ENCODE measurements at places on chromosomes 6 and 20.
A peak's percentile ranks its signal among the peaks of the same experiment; 100 is the strongest.

DNA sequence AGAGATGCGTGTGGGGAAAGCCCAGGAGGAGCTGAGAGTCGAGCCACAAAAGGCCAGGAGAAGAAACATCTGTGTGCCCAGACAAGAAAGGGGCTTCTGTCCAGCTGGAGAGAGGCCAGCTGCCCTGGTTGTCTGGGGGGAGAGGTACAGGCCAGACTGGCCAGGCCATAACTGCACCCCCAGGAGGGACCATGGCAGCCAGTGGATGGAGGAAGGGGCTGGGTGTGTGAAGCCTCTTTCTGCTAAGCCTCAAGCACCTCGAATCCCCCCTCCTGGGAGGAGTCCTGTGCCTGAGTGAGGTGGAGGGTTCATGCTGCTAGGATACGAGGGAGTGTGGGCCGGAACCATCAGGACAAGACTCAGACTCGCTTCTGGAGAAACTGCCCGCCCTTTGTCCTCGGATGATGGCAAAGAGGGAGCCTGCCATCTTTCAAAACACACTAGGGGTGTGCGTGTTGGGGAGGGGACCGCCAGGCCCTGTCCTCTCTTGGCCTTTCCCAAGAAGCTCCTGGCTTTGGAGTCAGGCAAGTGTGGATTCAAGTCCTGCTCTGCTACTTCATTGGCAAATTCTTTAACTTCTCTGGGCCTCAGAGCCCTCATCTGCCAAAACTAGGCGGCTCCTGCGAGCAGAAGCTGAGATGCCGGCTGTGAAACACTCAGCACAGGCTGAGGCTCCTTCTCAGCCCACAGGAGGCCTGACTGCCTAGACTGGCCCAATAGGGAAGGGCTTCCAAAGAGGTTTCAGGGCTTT, 90.3 kb downstream of the ASXL1 start:
- DNase-seq: no peak

- DNase-seq: no peak
These were observed 506.7 kb upstream of the MARCKS start for GRCh38 chr6:113350461-113350860.

DNA sequence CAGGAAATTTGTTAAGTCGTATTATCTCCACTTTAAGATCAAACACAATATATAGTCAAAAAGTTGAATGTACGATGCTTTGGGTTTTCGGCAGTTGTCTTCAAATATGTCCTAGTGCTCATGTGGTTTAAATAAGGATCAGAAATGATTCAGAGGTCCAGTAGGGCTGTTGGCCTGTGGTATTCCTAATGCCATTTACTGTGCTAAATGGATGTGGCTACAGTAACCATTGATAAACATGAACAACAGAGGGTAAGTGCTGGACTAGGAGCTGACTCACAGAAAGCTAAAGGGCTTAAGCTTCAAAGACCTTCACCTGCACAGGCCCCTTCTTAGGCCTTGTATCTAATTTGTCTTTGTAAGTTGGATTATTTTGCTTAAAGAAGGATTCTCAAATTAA, 80.5 kb upstream of the TPD52L1 start:
- DNase-seq: no peak

DNA sequence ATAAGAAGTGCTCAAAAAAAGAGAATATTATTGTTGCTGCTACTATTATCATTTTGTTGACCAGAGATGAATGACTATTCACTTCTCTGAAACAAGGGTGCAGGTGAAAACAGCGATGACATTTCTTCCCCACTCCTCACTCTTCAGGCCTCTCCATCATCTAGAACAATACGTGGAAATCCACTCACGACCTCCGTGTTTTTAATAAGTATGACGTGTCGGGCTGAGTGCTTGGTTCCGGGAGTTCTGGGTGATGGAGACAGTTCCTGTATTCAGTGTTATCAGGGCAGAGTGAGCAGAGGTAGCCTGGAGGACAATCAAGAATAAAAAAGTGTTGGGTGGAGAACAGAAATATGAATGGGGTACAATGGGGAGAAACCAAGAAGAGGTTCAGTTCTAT, 130.0 kb upstream of the ZNF217 start:
- no peak for DNase-seq

GRCh38 chr20:17673084-17673483, 9.0 kb downstream of the RRBP1 start:
- no peak for DNase-seq

DNA sequence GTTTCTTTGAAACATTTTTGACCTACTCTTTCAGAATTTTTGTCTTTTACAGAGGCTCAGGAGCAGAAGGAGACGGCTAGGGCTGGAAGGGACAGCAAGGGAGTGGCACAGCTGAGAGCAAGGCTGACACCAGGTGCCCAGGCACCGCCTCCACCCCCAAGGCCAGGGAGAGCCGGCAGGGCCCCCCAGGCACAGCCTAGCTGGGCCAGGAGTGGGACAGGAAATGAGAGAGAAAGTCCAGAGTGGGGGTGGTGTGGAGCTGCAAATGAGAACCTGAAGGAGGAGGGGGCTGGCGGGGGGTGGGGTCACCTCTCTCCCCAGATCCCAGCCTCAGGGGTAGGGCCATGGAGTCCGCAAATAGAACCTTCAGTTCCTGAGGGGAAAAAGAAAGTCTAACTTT, 236.7 kb downstream of the CDC5L start:
- peak; percentile 16 for DNase-seq

DNA sequence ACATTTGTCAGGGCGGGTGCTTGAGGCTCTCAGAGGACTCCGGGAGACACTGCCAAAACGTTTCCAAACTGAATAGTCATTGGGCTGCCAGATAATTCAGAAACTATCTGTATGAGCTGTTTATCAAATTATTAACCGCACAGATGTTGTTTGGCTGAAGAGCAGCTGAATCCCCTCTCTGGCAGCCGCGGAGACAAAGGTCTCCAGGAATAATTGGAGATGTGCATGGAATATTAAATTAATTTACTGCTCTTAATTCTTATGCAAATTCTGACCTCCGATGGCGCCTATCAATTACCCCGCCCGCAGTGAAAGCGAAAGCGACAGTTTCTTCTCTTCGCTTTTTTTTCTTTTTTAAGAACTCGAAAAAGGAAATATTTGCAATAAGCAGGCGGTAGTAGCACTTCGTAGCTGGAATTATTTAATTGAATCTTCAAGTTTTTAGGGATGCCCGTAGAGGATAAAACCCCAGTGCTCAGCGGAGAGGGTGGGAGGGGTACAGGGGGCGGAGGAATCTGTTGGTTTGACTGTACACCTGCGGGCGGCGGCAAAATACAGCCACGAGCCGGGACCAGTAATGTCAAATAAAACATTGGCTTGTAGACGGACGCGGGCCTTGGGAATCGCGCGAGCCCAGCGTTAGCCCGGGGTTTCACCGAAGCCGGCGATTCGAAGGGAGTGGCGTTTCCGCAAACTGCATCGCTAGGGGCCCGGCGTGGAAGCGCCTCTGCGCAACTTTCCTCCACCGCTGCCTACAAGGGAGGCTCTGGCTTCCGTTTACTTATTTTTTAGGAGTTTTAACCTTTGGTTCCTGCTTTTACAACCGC, 6.2 kb downstream of the LINC00237 start:
- DNase-seq: peak; percentile 52

DNA sequence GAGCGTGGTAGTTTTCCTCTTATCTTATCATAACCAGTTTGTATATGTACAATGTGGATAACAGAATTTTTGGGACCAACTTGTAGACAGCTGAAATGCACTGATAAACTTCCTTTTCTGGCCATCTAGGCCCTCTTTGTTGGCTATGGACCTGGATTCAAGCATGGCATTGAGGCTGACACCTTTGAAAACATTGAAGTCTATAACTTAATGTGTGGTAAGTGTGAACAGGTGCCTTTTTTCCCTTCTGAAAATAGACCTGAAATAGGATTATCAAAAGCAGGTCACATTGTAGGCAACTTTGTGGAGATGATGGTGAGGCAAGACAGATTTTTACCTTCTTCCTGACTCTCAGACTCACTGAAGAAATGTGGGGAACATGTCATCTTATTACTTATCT, 67.8 kb downstream of the ENPP1 start:
- no peak for DNase-seq

- DNase-seq: no peak
These were observed 18.1 kb upstream of the BMP6 start for GRCh38 chr6:7707787-7708186.

GRCh38 chr20:1119128-1119505, 715 bp downstream of the PSMF1 start:
- DNase-seq: no peak

DNA sequence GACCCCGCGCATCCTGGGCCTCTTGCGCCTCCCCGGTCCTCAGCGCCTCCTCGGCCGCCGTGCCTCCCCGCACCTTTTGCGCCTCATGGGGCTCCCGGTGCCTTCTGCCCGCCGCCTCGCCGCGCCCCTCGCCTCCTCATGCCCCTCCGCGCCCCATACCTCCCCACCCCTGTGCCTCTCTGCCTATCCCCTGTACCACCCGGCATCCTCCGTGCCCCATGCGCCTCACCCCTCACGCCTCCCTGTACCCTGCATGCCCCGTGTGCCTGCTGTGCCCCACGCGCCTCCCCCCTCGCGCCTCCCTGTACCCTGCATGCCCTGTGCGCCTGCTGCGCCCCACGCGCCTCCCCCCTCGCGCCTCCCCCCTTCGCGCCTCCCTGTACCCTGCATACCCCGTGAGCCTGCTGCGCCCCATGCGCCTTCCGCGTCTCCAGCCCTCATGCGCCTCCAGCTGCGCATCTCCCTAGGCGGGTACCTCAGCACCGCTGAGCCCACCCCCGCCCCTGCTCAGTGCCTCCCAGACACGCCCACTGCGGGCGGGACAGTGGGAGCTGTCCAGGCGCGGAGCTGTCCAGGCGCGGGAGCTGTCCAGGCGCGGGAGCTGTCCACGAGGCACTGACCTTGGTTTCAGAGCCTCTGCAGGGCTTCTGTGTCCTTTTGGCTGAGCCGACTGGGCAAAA, 37.1 kb downstream of the IGF2R start:
- no peak for DNase-seq

- DNase-seq: no peak
These were observed 2.1 kb upstream of the CDKN1A start for GRCh38 chr6:36676141-36677058.

- no peak for DNase-seq
These were observed 30.9 kb upstream of the FKBP1C start for GRCh38 chr6:63180367-63180766.

GRCh38 chr6:50272611-50273010, 222.9 kb upstream of the DEFB112 start:
- no peak for DNase-seq

DNA sequence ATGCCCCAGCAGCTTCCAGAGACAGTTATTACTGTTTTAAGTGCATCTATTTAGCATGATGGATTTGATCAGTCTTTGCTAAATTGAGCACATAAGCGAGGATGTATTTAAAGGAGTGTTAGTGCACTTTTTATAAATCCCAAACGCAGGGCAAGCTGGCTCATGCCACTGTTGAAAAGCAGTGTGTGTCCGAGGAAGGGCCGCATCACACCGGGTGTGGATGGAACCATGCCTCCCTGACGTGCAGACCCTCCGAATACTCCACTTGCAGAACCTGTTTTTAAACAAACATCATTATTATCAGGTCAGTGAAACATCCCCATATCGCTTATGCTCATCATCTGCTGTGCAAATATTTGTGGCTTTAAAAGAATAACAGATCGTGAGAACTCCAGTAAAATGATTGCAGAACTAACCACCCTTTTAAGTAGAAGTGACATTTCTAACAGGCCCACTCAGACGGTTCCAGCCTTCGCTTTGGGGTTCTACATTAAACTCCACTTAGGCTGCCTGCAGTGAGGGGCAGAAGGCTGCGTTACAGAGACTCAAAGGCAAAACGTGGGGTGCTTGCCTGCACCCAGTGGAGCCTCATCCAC, 190.1 kb downstream of the CDH4 start:
- no peak for DNase-seq

DNA sequence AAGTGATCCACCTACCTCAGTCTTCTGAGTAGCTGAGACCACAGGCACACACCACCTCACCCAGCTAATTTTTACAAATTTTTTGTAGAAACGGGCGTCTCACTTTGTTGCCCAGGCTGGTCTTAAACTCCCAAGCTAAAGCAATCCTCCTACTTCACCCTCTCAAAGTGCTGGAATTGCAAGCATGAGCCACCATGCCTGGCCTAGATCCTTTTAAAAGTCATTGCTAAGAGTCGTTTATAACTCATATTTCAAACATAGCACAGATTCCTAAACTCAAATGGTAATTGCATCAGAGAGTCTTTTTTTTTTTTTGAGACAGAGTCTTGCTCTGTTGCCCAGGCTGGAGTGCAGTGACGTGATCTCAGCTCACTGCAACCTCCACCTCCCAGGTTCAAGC, 7.7 kb upstream of the SAMHD1 start:
- DNase-seq: no peak

DNA sequence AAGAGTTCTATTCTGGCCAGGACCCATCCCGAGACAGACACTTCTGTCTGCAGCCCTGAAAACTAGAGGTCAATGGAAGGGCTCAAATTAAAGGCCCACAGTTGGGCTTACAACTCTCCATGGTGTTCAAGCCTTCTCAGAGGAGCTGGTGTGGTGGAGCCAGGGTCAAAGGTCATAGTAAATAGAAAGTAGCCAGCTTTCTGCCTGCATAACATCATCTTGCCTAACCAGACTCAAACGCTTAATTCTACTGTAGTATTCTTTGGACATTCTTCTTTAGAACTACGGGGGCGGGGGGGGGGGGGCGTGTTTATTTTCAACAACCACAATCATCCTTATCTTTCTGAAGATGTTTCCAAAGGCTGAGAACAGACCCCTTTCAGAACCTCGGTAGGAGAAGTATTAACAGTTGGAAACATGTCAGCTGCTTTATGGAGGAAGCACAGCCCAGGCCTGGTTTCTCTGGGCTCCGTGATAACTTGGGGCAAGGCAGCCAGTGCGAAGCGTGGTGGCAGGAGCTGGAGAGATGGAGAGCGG, 1.5 kb upstream of the RREB1 start:
- DNase-seq: no peak

- no peak for DNase-seq
These were observed 53.0 kb downstream of the DEK start for GRCh38 chr6:18211338-18211737.

- no peak for DNase-seq
These were observed 51.1 kb upstream of the MYL9 start for GRCh38 chr20:36490191-36490590.

DNA sequence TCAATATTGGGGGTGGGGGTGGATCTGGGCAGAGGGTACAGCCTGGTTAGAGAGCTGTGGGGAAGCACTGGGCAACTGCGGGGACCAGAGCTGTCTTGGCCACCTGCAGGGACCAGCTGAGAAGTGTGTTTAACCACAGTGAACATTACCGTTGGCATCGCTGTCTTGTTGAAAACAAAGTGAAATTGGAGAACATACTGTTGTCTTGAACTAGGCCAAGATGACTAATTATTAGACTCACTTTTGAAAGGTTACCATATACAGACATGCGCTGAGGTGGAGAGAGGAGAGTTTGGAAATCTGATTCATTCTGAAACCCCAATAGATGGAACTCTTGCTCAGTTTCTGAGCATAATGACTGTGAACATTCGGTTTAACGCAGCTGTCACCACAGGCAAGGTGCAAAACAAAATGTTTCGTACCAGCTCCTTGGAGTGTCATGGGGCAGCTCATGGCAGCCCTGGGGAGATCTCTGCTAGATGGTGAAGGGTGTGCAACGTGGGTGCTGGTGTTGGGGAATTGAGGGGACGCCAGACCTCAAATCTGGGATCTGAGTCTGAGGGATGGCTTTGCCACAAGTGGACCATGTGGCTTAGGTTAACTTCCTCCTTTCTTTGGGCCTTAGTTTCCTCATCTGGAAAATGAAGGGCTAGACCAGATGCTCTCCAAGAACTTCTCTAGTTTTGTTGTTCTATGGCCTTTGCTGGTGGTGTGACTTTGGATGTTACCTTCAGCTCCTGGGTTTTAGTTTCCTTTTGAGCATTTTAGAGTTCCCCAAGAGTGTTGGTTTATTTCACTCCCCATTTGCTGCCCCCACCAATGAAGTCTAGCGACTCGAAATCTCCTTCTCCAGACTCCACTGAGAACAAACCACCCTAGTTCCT, 24.6 kb upstream of the GTSF1L start:
- DNase-seq: no peak
